Smooth muscle cell of the umbilical artery (primary cell): ENCODE measurements at places on chromosomes 5 and 9. TPM values are rescaled to one million over a fixed set of nuclear protein-coding genes. Genes with fewer than 3 reads are reported as not detected.

The ADRB2 gene
- 0.18 and 0.30 TPM in 2 replicates for total RNA-seq

The GALNT12 gene
- total RNA-seq = 72.3 and 104 TPM in 2 replicates

The PTGR1 gene
- 46.6 and 60.8 TPM in 2 replicates for total RNA-seq

The PKD2L2 gene
- total RNA-seq = not detected in 2 replicates

The SPACA9 gene
- total RNA-seq = 2.4 and 2.5 TPM in 2 replicates

The OTULINL gene
- total RNA-seq = under 0.01 and 0.14 TPM in 2 replicates

The SCGB3A2 gene
- not detected in 2 replicates for total RNA-seq

The SH2D3C gene
- total RNA-seq = 0.18 and 0.30 TPM in 2 replicates

The MARCHF11 gene
- total RNA-seq = not detected in 2 replicates

The IL33 gene
- 470 and 472 TPM in 2 replicates for total RNA-seq

The GPX3 gene
- 1.1 and 1.2 TPM in 2 replicates for total RNA-seq

The CARD9 gene
- 1.8 and 5.3 TPM in 2 replicates for total RNA-seq

The ECSCR gene
- total RNA-seq = 0.30 and 0.74 TPM in 2 replicates

The PRR16 gene
- total RNA-seq = 1.2 and 1.8 TPM in 2 replicates

The DNAH5 gene
- 0.89 and 1.1 TPM in 2 replicates for total RNA-seq

The HBEGF gene
- 7.4 and 27.0 TPM in 2 replicates for total RNA-seq

The FYB1 gene
- total RNA-seq = under 0.01 TPM in 1 of 2 replicates, not detected in the other

The CLIC3 gene
- 2.5 and 3.3 TPM in 2 replicates for total RNA-seq

The SLC46A2 gene
- total RNA-seq = not detected in 2 replicates

The FBXL7 gene
- 5.3 and 6.2 TPM in 2 replicates for total RNA-seq

The PCDHA5 gene
- total RNA-seq = under 0.01 and 0.05 TPM in 2 replicates

The PLPP6 gene
- 5.9 and 6.6 TPM in 2 replicates for total RNA-seq

The CCL28 gene
- 0.59 and 1.5 TPM in 2 replicates for total RNA-seq

The DMRTA1 gene
- total RNA-seq = 1.1 and 2.1 TPM in 2 replicates

The TPPP gene
- total RNA-seq = 0.30 and 0.37 TPM in 2 replicates

The LCN15 gene
- not detected in 2 replicates for total RNA-seq
